Cerebellar nuclear complex (tissue), 1 donor: ENCODE measurements at places on chromosomes 16 and 17.

DNA sequence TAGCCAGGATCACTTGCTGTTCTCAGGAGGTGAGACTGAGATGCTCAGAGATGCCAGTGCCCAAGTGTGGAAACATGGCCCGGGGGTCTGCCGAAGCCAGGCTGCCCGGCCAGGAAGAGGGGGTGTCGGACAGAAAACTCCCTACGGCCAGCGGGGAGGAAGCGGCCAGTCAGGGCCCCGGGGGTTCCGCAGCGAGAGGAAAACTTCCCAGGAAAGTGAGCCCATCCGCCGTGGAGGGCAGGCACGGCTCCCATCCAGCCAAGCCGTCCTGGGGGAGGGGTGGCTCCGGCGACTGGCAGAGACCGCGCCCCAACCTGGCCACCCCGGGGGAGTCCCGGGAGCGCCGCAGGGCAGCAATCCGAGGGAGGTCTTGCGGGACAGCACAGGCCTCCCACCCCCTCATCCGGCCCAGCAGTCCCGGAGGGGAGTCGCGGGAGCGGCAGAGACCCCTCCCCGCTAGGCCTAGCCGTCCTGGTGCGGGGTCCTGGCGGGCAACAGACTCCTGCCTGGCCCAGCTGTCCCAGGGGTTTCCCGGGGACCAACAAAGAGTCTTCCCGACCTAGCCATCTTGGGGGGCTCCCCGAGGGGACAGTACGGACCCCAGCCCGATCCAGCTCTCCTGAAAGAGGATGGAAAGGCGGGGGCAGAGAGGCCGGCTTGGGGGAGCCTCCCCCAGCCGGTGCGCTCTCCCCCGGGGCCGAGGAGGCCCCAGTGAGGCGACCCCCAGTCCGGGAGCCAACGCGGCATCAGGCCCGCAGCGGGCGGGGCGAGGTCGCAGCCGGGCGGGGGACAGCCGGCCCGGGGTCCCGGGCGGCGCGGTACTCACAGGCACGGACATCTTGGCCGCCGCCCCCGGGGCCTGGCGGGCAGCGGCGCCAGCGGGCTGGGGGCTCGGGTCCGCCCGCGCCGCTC, 13.8 kb upstream of the BCAR1 start:
- DNase-seq, result no peak

DNA sequence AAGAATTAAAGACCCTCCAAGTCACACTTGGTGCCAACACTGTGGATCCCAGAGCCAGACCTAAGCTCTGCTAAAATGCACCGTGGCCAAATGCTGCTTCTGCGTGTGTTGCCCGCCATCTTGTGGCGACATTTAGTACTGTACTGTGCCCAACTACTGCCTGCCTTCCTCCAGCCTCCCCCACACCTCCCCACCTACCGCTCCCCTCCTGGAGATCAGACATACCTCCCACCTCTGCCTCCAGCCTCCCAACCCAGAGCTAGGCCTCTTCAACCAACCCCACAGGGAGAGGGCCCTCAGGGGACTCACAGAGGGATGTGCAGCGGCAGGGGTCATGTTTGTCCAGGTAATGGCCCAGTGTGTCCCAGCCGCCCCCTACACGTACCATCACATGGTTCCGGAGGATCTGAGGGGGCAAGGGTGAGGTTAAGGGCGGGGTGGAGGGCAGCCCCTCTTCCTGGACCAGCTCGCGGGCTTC, 5.5 kb downstream of the GAS2L2 start:
- peak; percentile 42 for DNase-seq

DNA sequence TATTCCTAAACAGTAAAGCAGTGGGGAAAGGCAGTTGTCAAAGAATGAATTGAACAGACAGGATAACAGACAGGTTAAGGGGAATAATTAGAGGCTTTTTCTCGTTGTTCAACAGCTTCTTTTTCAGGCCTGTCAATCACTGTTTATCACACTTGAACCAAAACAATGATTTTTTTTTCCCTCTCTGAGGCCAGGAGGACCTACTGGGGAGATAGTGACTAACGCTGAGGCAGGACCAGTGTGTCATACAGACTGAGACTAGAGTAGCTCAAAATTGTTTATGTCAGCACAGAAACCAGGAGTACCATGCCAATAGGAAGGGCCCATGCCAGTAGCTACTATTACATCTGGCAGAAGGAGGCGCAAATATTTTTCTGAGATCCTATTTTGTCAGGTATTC, 41.3 kb upstream of the NLK start:
- no peak for DNase-seq

GRCh38 chr16:89607937-89608740, 5.3 kb upstream of the DPEP1 start:
- DNase-seq, result no peak

DNA sequence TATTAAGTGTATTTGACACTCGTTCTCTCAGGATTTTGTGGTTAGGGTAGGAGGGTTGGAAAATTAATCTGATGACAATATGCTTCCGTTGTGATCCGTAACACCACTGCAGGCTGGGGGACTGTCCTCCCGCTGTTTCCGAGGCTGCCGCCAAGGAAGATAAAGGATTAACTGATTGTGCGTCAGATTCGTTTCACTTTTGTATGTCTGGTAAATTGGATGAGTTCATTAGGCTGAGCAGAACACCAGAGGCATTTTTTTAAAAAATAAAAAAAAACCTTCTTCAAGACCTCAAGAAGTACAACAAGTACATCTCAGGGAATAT, 486.7 kb upstream of the SALL1 start:
- DNase-seq, result no peak

GRCh38 chr17:61218438-61218837, 181.2 kb upstream of the TBX2 start:
- no peak for DNase-seq

- DNase-seq, result no peak
Observed at GRCh38 chr17:42456223-42457106, 2.2 kb upstream of the ATP6V0A1 start.
